ENCODE measurements at places on chromosomes 4 and X.

GRCh38 chrX:41377624-41378023, 43.7 kb downstream of the DDX3X start:
- no peak for DNase-seq

DNA sequence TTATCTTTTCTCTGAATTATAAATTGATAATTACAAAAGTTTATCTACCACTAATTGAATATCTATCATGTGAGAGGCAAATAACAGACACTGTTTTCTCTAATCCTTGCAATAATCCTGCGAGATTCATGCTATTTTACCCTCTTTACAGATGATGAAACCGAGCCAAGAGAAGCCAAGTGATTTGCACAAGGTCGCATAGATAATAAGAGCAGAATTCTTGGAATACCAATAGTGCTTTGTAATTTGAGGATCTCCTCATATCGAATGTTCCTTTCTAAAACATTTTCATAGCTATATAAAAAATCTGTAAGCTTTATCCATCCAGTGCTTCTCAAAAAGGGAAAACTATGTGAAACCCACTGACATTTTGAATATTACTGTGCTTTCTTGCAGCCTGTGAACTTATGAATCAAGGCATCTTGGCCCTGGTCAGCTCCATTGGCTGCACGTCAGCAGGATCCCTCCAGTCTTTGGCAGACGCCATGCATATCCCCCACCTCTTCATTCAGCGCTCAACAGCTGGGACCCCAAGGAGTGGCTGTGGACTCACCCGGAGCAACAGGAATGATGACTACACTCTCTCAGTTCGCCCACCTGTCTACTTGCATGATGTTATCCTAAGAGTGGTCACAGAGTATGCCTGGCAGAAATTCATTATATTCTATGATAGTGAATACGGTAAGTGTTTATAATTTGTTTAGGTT, 743.8 kb upstream of the ATOH1 start:
- no peak for DNase-seq

DNA sequence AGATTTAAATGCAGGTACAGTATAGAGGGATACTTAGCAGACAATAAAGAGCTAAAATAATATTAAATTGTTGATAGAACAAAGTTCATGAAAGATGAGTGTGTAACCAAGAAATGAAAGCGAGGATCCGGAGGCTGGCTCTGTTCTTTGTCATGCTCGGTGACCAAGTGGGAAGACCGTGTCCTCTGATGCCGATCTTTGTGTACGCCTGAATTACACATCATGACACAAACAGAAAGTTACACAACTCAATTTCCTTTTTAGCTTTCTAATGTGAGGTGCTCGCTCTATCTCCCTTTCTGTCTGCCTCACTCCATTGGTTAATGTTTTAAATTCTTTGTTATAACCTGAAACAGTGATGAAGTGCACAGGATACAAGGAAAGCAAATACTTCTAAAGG, 114.8 kb upstream of the NEIL3 start:
- no peak for DNase-seq

DNA sequence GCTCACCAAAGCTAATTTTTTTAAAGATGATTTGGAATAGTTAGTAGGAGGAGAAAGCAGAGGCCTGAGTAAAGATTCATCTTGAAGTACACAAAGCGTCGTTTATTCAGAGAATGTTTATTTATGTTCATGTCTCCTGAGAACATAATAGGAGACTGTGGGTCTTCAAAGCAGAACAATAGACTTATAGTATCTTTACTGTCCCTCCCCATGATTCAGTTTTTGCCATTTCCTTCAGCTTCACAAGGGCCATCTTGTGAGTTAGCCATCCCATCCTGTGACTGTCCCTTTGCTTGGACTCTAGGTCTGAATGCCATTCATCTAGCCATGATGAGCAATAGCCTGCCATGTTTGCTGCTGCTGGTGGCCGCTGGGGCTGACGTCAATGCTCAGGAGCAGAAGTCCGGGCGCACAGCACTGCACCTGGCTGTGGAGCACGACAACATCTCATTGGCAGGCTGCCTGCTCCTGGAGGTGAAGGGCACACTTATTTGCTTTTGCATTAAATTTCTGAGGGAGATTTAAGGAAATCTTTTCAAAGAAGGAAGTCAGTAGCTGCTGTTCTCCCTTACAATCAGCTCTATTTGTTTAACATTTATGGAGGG, 105.8 kb downstream of the NFKB1 start:
- DNase-seq: no peak

DNA sequence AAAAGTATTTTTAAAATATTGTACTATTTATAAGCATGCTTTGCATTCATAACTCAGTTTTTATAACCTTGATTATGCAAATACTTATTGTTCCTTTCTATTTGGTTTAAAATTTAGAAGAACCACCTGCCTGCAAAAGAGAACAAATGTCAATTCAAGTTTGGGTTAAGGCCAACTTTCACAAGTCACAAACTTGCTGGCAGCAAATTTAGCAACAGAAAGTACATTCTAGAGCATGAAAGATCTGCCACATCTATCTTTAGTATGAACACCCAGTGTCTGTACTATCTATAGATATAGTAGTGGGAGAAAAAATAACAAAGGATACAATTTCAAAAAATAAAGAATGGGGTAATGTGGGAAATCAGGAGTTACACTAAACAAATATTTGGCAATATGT, 1014.2 kb downstream of the C4orf33 start:
- no peak for DNase-seq

- DNase-seq: no peak
These were observed 89.4 kb downstream of the GABRB1 start for GRCh38 chr4:47120783-47121182.

DNA sequence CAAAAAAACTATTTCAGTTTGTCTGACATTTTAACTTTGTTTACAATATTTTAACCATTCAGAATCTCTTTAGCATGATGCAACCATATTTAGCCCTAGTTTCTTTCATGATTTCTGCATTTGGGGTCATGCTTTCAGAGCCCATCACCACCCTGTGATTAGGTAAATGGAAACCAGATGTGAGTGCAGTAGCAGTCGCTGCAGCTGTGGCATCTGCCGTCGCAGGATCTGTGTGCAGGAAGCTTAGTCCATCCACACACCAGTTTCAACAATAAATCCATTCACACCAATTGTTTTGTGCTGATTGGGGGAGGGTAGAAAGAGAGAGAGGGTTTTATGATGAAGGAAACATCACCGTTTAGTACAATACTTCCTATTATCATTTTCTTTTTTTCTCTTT, 130.5 kb downstream of the CPEB2 start:
- no peak for DNase-seq

GRCh38 chrX:71623714-71624113, 5.4 kb upstream of the CXCR3 start:
- no peak for DNase-seq

GRCh38 chr4:52263607-52264006, 212.5 kb downstream of the SPATA18 start:
- no peak for DNase-seq

DNA sequence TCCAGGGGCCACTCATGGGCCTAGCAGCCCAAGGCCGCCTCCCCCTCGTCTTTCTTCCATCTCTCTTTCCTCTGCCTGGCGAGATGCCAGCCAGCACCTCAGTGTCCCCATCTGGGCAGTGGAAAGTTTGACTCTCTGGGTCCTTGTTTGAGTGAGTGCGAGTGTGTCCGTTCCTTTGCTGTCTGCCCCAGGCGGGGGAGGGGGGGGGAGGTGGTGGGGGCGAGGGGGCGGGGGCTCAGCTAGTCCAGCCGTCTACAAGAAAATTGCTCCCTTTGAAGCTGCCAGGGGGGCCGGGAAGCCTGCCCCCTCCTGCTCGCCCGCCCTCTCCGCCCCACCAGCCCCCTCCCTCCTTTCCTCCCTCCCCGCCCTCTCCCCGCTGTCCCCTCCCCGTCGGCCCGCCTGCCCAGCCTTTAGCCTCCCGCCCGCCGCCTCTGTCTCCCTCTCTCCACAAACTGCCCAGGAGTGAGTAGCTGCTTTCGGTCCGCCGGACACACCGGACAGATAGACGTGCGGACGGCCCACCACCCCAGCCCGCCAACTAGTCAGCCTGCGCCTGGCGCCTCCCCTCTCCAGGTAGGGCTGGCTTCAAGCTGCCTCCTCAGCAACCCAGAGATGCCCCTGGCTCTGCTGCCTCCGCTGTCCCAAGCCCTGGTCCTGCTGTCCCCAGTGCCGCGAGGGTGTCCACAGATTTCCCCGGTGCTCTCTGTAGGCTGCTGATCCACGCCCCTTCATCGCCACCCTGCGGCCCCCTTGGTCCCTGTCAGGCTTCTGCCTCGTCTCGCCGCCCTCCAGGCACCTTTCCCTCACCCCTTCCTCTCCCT, at the start of gene BGN:
Gene BGN, plus strand, starts transcription at position 440 of the 821 bp plus-strand sequence. CDS start 9,652 bp downstream, outside the sequence.
- no peak for DNase-seq

- no peak for DNase-seq
These were observed 52.7 kb downstream of the CPLX1 start for GRCh38 chr4:773214-773613.

Measured in effector CD8-positive, alpha-beta T cell (primary cell).